ENCODE measurements at places on chromosomes 6 and 20. TPM values are rescaled to one million over a fixed set of nuclear protein-coding genes. Genes with fewer than 3 reads are reported as not detected.

DNA sequence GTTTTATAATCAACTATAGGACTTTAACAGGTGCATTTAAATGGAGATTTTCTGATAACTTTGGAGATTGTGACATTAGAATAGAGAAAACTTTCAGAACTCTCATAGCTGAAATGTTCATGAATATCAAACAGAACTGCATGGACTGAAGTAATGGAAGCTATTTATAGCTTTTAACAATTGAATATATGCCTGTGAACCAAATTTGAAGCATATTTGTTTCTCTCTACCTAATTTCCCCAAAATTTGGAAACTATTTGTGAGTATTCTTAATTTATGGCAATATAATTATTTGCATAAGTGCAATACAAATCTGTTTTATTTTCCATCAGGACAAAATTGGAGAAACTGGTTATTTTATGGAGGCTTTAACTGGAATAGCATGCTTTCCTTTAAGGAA lies 96.6 kb downstream of the PLG start:
- DNase-seq, result no peak

GRCh38 chr6:165119231-165120020 lies 190.0 kb downstream of the C6orf118 start:
- no peak for DNase-seq

- DNase-seq, result no peak
Measured at GRCh38 chr6:127119102-127120022, 891 bp downstream of the RSPO3 start.

HCK gene
- total RNA-seq, result 6.1 TPM

GRCh38 chr6:135789375-135790050 lies 62.0 kb upstream of the PDE7B start:
- no peak for DNase-seq

GRCh38 chr6:73282871-73283270 lies 19.9 kb upstream of the KHDC1 start:
- DNase-seq, result no peak

WFDC10B gene
- 1.9 TPM for total RNA-seq

- DNase-seq, result no peak
Measured at GRCh38 chr6:74573613-74574012, 632.2 kb downstream of the COL12A1 start.

SNX14 gene
- 99.2 TPM for total RNA-seq

SPATS1 gene
- not detected for total RNA-seq

DNA sequence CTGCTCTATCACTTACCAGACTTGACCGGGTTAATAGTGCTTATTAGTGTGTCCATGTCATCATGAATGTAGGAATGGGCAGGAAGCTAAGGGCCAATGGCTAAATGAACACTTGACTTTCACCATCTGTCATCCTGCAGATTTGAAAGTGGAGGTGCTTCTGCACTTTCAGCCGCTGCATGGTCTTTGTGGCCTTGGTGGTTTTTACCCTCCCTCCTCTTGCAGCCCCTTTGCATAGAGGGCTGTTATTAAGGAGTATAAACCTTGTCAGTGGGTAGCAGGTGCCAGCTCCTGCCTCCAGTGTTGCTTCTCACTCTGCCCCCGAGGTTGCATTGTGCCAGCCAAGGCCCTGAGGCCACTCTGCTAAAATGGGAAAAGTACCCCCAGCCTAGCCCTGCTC lies 122.2 kb upstream of the TNFAIP3 start:
- DNase-seq, result no peak

IRAK1BP1 gene
- 8.0 TPM for total RNA-seq

- no peak for DNase-seq
Measured at GRCh38 chr6:41715795-41716515, 19.5 kb downstream of the TFEB start.

DNA sequence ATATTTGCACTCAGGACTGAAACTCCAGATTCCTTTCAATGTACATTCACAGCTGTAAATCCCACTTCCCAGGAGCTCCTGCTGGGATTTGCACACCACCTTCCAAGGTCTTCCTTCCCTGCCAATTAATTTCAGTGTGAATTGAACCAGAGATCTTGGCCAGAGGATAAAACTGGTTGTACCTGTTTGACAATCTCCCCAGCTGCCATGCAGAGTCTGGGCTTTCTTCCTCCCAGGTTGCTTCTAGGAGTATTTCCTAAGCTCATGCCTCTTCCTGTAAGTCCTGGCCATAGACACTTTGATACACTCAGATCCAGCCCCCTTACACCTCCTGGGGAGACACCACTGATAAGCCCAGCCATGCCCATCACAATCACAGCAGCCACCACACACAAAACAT lies 15.6 kb downstream of the MAFB start:
- DNase-seq, result no peak

PSMB1 gene
- 118 TPM for total RNA-seq

ACTL10 gene
- total RNA-seq, result 3.6 TPM

DNA sequence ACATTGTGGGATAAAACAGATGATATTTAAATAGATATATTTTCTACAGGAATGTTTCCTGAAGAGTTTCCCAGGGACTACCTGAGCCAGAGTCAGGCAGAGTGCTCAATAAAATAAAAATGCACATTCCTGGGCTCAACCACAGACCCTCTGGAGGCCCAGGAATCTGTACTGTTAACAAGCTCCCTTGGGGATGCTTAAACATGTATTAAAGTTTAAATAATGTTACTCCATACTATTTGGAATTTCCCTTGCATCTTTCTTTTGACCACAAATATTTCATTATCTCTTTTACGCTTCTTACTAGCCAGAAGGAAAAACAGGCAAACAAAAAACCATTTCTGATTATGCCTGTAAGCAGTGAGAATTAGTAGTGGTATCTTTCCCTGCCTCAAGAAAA lies 42.3 kb downstream of the GPR63 start:
- DNase-seq, result no peak

DNA sequence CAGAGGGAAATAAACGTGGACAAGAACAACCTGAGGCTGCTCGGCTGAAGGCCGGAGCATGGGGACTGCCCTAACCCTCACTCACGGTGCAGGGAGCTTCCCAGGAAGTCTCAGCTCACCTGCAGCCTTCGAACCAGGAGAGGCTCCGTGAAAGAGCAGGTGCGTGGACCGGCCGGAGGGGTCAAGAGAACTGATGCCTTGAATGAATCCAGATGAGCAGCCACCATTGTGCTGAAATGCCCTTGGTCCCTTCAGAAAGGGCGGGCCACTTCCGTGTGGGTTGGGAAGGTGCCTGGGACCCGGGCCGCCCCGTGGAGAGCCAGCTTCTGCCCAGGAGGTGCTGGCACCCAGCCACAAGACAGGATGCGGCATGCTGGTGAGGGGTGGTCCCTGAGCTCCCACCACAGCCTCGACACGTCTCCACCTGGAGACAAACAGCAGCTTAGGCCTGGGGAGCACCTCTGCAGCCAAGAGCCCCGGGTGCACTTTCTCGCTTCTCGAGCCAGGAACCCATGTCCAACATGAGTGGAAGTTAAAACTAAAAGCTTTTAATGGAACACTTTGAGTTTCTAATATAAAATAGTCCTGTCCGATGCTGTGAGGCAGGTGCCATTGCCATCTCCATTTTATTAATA lies 83.5 kb downstream of the TTLL2 start:
- no peak for DNase-seq

TFAP2A gene
- 45.2 TPM for total RNA-seq

GRCh38 chr20:2625062-2625461 lies 27.4 kb upstream of the NOP56 start:
- DNase-seq, result no peak

GINS1 gene
- total RNA-seq, result 3.8 TPM

DNA sequence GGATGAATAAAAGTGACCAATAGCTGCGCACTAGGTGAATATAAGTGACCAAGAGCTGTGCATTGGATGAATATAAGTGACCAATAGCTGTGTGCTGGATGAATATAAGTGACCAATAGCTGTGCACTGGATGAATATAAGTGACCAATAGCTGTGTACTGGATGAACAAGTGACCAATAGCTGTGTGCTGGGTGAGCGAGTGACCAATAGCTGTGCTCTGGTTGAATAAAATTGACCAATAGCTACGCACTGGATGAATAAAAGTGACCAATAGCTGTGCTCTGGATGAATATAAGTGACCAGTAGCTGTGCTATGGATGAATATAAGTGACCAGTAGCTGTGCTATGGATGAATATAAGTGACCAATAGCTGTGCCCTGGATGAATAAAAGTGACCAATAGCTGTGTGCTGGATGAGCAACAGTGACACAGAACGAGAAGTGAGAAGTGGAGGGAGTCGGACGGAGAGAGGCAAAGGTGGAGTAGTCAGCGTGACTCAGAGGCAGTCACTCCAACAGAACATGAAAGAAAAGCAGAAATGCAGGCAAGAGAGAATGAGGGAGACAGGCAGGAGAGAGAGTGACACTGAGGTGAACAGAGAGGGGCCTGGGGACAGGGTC lies 38.5 kb downstream of the RBM38 start:
- no peak for DNase-seq

- no peak for DNase-seq
Measured at GRCh38 chr6:35436071-35436857, 15.9 kb upstream of the FANCE start.

CDSN gene
- total RNA-seq, result not detected

- no peak for DNase-seq
Measured at GRCh38 chr6:77463308-77463860, at the start of gene HTR1B. Gene HTR1B, minus strand, starts transcription at chr6:77463491. Its CDS starts 88 bp downstream, at chr6:77463403.

GRCh38 chr6:10576226-10576625 lies 55.1 kb downstream of the GCNT2 start:
- DNase-seq, result no peak

DNA sequence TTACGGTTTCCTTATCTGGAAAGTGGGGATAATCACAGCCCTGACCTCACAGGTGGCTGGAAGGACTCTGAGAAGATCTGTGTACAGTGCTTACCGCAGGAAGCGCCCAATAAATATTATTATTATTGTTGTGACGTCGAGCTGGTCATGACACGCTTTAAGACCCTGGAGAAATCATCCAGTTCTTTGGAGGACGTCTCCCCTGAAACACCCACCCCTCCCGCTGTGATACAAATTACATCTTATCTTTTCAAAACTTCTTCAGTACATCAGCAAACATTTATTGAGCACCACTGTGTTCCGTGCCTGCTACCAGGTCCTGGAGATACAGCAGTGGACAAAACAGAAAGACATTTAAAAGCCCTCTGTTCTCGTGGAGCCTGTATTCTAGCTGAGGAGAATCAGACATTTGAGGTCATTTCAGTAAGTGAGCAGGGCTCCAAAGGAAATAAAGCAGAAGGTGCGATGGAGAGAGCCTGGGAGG lies 118.7 kb downstream of the CEBPB start:
- DNase-seq, result no peak

DNA sequence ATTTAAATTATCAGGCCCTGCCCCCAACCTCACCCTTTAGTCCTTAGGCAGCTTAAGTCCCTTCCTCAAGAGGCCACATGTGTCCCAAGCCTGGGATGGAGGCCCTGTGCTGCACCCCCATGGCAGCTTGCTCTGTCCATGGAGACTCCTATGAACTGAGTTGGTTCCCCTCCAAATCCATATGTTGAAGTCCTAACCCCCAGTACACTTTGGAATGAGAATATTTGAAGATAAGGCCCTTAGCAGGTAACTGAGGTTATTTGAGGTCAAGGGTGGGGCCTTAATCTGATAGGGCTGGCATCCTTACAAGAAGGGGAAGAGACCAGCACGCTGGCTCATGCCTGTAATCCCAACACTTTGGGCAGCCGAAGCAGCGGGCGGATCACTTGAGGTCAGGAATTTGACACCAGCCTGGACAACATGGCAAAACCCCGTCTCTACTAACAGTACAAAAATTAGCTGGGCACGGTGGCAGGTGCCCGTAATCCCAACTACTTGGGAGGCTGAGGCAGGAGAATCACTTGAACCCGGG lies 6.7 kb upstream of the BEND3 start:
- no peak for DNase-seq

GRCh38 chr6:81984599-81984998 lies 232.1 kb upstream of the TENT5A start:
- DNase-seq, result no peak

- no peak for DNase-seq
Measured at GRCh38 chr20:62830251-62830650, 13.4 kb downstream of the COL9A3 start.

DNA sequence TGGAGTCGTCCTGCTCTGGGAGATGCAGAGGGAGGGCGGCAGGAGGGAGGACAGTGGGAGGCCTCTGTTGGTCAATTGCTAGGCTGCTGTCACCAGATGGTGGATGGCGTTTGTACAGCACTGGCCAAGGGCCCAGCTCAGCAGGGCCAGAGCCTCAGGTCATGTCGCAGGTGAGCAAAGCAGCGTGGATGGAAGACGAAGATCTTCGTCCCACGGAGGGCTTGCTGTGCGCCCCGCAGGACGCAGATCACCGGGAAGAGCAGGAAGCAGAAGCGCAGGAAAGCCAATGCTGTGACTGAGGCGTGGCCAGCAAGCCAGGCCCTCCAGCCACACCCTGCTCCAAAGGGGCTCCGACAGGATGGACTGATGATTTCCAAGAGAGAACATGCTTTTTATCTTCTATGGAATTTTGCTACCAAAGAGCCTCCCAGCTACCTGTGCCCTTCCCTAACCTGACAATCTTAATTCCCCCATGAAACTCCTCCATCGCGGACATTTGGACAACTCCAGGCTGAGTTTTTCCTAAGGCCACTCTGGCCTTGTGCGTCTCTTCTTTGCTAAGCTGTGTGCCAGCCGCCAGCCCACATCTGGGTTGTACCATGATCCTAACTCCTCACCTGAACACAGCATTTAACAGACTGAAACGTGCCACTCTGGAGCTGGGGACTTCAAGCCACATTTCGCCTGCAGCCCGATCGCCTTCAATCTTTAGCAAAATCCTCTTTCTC lies 3.5 kb upstream of the SLCO4A1 start:
- DNase-seq, result no peak

GRCh38 chr20:558117-558516 lies 14.5 kb upstream of the CSNK2A1 start:
- DNase-seq, result no peak

- no peak for DNase-seq
Measured at GRCh38 chr20:1005452-1006027, 3.4 kb upstream of the RSPO4 start.

DNA sequence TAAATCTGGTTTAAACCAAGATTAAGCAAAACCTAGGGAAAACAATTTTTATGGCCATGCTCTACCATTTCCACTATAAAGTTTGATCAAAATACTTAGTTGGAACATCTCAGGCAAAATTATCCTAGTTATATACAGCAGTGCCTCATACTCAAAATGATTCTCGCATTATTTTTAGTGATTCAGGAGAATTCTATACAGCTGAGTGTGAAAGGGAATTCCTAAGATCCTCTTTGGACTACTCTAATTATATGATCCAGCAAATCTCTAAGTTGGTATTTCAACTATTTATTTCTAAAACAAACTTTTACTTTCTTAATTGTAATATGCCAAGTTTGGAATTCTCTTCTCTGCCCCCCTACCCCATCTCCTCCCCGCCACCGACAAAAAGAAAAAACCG lies 8.6 kb downstream of the DTNBP1 start:
- DNase-seq, result no peak

- no peak for DNase-seq
Measured at GRCh38 chr6:74598462-74599393, 607.1 kb downstream of the COL12A1 start.

SIGLEC1 gene
- 9.5 TPM for total RNA-seq

DNA sequence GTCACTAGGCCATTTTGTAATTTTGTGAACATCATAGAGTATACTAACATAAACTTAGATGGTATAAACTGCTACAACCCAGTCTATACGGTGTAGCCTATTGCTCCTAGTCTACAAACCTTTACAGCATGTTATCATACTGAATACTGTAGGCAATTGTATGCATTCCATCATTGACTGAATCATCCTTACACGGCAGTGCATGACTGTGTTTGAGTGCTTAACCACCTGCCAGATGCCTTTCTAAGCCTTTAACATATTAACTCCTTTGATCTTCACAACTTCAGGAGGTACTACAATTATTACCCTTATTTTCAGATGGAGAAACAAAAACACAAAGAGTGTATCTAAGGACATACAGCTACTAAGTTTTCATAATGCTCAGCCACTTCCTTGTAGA lies 14.0 kb downstream of the DPPA5 start:
- no peak for DNase-seq

All from ureter (tissue), 1 donor.